ENCODE measurements at places on chromosomes 16 and 17.

- no peak for DNase-seq
Observed at GRCh38 chr16:56286809-56287208, 95.5 kb downstream of the GNAO1 start.

- DNase-seq: no peak
Observed at GRCh38 chr17:38508570-38508950, 80.3 kb downstream of the ARHGAP23 start.

GRCh38 chr16:66569131-66569530 lies 2.9 kb downstream of the CMTM1 start:
- no peak for DNase-seq

DNA sequence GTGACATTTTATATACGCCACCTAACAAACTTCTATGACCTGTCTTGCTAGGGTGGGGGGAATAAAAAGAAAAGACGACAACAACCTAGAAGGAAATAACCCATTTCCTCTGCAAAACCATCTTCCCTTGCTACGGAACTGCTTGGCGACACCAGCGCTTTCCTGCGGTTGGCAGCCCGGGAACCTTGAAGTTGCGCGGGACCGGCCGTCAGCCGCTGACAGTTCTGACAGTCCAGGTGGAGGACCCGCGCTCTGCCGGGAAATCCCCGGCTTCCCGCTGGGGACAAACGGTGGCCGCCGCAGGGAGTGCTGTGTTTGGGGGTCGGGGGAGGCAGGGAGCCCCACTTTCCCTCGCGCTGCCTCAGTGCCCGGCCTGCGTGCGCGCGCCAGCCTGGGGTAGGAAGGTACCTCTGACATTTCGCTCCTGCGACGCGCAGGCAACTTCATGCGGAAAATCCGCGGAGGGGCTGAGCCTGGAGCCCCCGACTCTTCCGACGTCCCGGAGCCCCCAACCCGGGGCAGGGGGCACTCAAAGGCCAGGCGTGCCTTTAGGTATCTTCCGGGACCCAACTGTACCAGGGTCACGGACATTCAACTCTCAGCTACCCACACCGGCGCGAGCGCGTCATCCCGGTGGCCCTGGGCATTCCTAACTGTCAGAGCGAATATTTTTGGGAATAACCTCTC lies 516 bp downstream of the SLC16A6 start:
- no peak for DNase-seq

DNA sequence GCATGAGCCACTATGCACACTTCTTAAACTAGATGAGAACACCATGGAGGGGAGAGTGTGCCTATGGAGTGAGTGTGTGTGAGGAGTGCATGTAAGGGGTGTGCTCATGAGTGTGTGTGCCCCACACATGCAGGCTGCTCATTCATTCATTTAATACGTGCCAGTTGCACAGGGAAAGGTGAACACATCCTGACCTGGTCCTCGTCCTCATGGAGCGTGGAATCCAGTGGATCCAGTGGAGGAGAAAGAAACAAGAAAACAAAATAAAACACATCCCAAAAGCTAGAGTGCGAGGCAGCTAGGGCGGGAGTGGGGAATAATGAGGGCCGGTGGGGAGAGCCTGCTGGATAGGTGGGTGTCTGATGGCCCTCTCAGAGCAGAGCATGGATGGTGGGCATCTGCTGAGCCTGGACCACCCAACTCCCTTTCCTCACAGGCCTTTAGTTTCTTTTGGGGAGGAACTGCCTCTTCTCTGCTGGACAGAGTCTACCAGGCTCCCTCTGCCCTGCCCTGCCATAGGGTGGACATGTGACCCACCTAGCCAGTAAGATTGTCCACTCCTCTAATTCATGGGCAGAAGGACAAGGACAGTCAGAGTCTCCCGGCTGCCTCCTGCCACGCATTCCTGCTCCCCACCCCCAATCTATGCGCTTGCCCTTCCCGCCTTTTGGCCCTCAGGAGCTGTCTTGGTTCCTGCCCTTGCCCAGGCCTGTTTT lies 204.3 kb downstream of the RAB11FIP4 start:
- DNase-seq: no peak

DNA sequence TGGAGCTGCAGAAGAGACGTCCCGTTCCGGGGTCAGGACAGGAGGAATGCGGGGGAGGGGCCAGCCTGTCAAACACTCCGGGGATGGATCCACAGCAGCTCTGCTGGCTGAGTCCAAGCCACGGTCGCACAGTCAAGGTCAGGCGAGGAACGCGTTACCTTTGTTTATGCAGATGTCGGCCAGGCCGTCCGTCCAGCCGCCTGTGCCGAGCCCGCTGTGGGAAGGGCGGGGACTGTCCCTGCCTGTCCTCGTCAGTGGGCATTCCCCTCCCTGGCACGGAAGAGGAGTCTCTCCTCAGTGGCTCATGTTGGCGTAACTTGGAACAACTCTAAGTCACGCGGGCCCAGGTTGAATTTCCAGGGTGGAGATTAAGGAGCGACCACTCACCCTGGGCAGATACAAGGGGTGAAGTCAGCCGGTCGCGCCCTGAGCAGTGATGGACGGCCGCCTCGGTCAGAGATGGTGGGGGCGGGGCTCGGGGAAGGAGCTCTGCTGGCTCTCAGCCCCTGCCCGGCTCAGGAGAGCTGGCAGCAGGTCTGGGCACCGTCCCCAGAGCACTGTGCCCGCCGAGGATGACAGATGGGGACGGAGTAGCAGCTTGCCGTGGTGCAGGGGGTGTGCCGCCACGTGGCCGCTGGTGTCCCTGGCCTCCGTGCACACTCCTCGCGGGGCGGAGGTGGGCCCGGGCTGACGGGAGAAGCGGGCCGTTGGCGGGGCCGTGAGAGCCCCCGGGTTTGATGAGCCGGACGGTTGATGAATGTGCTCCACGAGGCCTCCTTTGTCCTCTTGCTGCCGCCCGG lies 7.3 kb downstream of the CACNA1H start:
- DNase-seq: no peak

- DNase-seq: no peak
Observed at GRCh38 chr17:50634224-50634914, at the start of gene ABCC3. Gene ABCC3, plus strand, starts transcription at chr17:50634881. Its CDS starts 56 bp downstream, at chr17:50634937.

GRCh38 chr17:39871801-39872200 lies 3.8 kb downstream of the ZPBP2 start:
- DNase-seq: no peak

GRCh38 chr17:12549499-12550041 lies 116.1 kb upstream of the MYOCD start:
- DNase-seq: peak; percentile 14

DNA sequence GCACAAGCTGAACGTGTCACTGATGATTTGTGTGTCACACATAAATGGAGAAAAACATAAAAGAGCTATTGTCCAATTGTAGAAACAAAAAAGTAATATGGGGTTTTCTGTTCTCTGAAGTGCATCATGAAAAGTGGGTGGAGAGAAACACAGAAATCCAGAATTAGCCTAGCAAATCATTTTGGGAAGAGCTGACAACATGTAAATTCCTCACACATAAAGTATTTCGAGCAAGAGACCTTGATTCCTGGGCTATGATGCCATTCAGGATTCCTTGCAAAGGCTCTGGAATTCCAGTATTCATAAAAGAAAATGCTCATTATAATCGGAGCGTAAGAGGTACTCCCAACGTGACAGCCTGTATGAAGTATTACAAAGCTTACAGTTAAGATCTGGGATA lies 1.1 kb downstream of the DCUN1D3 start:
- DNase-seq: no peak

DNA sequence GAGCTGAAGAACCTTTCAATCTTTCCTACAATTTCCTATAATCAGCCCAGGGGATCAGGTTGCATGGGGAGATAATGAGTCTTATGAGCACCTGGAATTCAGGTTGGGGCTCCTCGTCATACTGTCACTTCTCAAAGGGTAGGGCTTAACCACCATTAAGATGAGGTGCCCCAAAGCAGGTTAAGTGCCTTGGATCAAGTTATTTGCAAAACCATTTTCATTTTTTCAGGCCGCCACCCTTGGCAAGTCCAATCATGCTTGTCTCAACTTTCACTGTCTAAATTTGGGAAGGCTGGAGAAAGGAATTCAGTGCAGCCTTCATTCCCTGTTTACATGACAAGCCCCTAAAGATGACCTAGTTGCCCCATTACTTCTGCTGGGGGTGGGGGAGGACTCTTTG lies 44.9 kb upstream of the TANGO6 start:
- DNase-seq: no peak

- no peak for DNase-seq
Observed at GRCh38 chr17:81091774-81092517, 57.0 kb downstream of the BAIAP2 start.

GRCh38 chr17:7656958-7657609 lies 6.4 kb downstream of the ATP1B2 start:
- no peak for DNase-seq

DNA sequence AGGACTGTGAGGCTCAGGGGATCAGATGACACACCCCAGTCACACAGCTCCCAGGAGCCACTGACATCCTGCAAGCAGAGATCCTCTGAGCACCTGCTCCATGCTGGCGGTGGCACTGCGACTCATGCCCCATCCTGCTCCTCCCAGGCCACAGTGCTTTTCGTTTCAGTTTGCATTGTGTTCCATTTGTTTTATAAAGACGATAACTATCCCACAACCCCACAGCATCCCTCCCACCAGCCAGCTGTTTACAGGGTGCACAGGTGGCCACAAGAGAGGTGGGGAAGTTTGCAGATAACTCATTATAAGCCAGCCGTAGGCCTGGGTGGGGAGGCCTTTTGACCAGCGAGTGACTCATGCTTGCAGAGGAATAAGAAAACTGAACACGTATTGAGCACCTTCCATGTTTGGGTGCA lies 28.2 kb downstream of the BCO1 start:
- no peak for DNase-seq

- no peak for DNase-seq
Observed at GRCh38 chr17:2059547-2060384, 4.9 kb downstream of the HIC1 start.

GRCh38 chr16:69088684-69089083 lies 16.8 kb upstream of the HAS3 start:
- no peak for DNase-seq

GRCh38 chr16:55037046-55037445 lies 106.4 kb downstream of the IRX5 start:
- no peak for DNase-seq

GRCh38 chr16:89143911-89144675 lies 27.5 kb upstream of the CDH15 start:
- no peak for DNase-seq

DNA sequence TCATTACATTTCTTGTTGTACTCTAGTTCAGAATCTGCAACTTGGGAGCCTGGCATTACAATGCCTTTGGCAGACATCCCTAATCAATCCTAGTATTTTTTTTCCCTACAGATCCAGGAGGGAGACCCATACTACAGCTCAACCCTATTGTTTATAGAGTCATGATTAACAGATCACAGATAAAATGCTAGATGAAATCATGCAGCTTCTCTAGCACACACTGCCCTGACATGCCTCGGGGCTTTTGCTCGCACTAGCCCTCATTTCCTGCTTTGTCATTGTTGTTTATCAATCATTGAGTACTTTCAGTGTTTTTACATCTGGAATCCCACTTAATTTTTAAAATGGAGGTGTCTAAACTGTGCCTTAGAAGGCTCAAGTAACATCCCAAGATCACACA lies 412.5 kb downstream of the CA10 start:
- DNase-seq: no peak

DNA sequence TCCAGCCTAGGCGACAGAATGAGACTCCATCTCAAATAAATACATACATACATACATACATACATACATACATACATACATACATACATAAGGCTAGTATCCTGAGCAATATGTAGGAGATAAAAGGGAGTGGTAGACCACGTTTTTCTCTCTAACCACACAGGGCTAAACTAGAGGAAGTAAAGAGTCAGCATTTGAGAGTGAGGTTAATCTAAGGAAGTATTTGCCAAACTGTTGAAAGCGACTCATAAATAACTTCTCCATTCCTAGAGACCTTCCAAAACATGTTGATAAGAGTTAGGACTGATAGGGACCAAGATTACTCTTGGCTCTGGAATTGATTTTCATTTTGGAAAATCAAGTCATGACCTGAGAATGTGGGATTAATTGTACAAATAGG lies 68.9 kb downstream of the NEUROD2 start:
- no peak for DNase-seq

- DNase-seq: no peak
Observed at GRCh38 chr17:17387498-17388362, 84.6 kb downstream of the NT5M start.

- no peak for DNase-seq
Observed at GRCh38 chr17:42835732-42836131, 2.5 kb downstream of the PSME3 start.

DNA sequence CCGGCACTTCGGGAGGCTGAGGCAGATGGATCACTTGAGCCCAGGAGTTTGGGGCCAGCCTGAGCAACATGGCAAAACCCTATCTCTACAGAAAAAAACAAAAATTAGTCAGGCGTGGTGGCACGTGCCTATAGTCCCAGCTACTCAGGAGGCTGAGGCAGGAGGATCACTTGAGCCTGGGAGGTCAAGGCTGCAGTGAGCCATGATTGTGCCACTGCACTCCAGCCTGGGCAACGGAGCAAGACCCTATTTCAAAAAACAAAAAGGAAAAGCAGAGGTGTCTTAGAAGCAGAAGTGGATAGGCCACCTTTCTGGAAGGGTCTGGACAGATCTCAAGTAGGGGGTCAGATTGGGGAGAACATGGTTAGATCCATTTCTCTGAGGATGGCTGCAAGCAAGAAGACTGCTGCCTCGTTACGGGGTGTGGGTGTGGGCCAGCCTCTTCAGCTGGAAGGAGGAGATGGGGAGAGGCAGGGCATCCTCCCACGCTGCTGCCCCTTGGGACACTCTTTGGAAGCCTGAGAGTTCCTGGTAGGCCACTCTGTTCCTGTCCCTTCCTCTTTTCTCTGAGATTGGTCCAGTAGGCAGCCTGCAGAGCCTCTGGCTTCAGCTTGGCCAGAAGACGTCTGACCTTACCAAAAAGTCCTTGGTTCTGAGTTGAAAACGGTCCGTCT lies 208.0 kb downstream of the MSI2 start:
- no peak for DNase-seq

DNA sequence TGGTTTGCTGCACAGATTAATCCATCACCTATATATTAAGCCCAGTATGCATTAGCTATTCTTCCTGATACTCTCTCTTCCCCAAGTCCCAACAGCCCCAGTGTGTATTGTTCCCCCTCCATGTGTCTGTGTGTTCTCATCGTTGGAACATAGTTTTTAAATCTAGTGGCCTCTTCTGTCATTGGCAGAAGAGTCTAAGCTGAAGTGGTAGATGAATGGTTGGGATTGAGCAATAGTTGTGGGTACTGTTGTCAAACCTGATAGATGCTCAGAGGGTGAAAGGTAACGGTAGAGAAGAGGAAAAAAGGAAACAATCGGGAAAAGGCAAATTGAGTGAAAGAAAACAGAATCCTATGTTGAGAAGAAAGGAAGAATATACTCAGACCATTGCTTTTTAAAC lies 29.9 kb downstream of the MAP3K3 start:
- no peak for DNase-seq

GRCh38 chr16:88948781-88949490 lies 28.1 kb downstream of the CBFA2T3 start:
- DNase-seq: no peak

DNA sequence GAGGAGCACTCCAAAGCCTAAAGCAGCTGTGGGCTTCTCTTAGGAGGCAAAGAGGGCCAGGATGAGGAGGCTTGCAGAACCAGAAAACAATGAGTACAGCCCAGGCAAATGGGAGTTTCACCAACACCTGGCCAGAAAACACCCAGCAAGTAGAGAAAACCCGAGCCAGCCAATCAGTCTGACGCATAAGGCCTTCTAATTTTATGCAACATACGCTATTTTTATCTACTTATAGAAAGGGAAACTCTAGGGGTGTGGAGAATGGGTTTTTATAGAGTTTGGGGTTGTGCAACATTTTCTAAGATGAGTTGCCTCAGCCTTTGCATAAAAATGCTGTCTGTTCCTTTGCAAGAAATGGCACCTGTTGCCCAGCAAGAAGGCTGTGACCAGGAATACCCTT lies 529.0 kb upstream of the CDH5 start:
- DNase-seq: no peak

- peak; percentile 55 for DNase-seq
Observed at GRCh38 chr17:49779739-49780231, 8.7 kb upstream of the KAT7 start.
